ENCODE measurements at places on chromosomes 1 and 21.
A peak's percentile ranks its signal among the peaks of the same experiment; 100 is the strongest.

DNA sequence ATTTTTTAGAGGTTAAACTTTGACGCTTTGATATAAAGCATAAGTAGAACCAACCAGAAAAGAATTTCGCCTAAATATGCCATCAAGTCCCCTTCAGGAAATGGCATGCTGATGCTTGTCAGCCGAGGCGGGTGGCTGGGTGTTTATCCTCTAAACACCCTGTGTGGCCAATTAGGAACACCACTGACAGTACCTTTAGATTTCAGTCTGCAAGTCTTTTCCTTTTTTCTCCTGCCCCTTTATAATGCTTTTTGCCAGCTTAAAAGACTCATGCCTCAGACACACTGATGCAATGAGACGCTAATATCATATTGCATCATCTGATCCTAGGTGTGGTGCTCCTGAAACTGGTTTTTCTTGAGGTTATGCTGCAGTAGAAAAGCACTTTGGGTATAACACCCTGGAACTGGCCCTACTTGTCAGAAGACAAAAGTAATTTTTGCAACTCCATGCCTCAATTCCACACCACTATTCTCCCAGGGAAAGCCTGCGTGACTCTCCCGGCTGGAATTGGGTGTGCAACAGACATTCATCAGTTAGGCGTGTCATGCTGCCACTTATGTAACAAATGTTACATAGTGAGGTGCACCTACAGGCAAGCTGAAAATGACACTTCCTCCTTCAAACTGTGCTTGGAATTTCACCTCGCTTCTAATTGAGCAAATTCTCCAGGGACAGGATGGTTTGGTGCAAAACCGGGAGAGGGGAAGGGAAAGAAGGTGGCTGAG lies 2.0 kb upstream of the RCC2 start:
- DNase-seq, result peak; percentile 58

DNA sequence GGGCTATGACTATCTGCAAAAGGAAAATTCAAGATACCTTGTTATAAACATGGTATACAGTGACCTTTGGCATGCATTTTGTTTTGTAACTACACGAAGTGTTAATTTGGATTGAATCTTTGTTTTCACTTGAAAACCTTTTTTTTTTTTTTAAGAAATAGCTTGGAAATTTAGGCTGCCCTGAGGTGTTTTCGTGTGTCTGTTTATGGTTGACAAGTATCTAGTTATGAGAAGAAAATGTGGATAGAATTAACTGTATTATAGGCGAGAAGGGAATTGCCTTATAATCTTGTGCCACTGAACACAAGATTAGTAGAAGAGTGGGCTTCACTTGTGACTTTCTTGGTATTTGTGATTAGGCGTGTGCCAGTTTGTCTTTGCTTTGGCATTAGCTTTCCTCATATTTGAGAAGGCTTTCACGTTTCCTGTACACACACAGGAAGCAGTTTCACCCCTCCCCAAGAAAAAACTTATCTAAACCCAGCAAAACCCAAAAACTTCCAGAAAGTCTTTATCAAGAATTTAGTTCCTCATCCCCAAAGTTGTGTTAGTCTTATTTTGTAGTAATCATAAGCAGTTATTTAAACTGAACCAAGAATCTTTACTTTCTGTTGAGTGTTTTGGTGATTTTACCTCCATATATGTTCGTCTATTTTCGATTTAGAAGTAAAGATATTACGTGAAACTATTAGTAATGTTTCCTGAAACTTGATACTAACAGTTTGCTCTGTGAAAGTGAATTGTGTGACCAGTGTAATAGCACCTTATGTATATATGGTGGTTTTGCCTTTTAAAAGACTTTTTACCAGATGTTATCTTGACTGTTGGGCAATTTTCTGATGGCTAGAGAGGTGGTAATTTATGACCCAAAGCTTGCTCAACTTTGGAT lies 3.8 kb downstream of the DYRK1A start:
- DNase-seq, result no peak

- DNase-seq, result no peak
These were observed 209.1 kb upstream of the LYPLAL1 start for GRCh38 chr1:218964471-218965185.

DNA sequence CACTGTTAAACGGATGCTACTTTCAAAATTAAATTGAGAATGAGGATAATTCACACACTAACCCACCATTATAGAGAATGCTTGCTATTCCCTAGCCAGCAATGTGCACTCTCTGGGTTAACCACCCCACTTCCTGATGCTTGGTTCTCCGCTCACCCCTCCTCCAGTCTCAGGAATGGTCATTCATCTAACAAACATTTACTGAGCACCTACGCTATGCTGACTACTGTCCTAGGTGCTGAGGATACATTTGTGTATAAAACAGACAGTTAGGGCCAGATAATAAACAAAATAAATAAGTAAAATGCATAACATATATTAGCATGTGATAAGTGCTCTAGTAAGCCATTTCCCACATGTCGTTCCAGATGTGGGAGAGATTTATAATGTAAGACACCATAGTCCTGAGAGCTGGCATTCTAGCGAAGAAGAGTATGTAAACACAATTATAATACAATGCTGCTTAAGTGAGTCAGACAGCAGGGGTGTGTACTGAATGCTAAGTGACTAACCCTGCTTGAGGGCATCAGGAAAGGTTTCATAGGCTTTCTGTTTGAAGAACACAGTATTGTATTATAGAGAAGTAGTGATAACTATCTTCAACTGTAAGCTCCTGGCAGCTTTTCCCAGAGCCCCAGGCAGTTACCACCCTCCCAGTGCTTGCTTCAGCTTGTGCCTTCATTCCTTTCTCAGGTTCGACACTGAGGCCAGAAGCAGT lies 126.7 kb upstream of the CACHD1 start:
- peak; percentile 26 for DNase-seq

GRCh38 chr21:16624479-16625118 lies 888.2 kb upstream of the CXADR start:
- no peak for DNase-seq

DNA sequence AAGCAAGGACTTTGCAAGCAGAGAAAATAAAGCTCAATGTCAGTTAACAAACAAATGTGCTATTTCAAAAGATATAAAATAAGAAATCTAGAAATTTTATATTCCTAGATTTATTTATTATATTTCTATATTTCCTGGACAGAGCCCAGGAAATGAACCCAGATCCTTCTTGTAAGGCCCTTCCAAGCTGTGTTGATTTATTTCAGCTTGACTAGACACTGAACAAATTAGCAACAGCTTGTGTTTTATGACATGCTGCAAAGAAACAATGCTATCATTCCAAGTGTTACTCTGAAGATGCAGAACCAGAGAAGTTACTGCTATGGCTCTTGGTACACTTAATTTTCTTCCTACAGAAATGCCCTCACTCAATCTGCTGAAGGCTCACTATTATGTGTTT lies 6.2 kb downstream of the TGFBR3 start:
- no peak for DNase-seq

- DNase-seq, result no peak
These were observed 56.2 kb upstream of the PRRC2C start for GRCh38 chr1:171429137-171429536.

DNA sequence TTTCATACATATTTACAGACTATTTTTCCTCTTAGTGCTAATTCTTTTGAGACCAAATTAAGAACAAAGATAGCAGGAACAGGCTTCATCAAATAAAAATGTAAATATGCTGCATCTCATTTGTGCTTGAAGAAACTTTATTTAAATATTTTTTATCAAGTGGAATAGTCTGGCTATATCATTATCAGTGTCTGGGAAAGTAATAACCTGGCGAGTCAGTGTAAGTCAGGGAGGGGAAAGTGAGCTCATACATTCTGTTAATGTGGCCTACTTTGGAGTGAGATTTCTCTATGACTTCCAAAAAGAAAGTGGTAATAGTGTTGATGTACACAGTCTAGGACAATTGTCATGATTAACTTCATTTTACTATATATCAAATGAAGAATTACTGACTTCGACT lies 1045.1 kb downstream of the ADGRL2 start:
- DNase-seq, result no peak

GRCh38 chr1:33305816-33306652 lies 14.9 kb downstream of the A3GALT2 start:
- DNase-seq, result no peak

DNA sequence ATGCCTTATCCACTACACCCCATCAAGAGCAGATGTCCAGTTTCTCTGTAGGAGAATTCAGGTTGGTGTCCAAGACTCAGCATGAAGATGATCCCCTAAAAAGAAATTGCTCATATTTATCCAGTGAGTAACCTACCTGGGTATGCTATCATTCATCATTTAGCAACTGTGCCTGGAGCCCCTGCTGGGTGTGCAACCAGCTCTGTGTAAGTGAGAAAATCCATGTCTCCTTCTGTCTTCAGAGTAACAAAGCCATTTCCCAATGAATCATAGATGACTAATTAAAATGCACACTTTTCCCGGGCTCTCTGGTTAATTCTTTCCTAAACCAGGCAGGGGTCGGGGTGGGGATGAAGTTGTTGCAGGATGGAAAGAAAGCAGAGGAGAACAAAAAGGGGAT lies 35.8 kb downstream of the OLFML3 start:
- DNase-seq, result no peak
